ENCODE measurements at places on chromosomes 6 and 20.

DNA sequence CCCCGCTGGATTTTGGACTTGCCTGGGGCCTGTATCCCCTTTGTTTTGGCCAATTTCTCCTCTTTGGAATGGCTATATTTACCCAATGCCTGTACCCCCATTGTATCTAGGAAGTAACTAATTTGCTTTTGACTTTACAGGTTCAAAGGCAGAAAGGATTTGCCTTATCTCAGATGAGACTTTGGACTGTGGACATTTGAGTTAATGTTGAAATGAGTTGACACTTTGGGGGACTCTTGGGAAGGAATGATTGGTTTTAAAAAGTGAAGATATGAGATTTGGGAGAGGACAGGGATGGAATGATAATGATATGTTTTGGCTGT, 1220.3 kb upstream of the CITED2 start:
- no peak for DNase-seq

GRCh38 chr6:159693894-159694545, 979 bp upstream of the SOD2 start:
- DNase-seq: peak; percentile 28

GRCh38 chr6:41066867-41067304, 5.3 kb downstream of the OARD1 start:
- DNase-seq: no peak

DNA sequence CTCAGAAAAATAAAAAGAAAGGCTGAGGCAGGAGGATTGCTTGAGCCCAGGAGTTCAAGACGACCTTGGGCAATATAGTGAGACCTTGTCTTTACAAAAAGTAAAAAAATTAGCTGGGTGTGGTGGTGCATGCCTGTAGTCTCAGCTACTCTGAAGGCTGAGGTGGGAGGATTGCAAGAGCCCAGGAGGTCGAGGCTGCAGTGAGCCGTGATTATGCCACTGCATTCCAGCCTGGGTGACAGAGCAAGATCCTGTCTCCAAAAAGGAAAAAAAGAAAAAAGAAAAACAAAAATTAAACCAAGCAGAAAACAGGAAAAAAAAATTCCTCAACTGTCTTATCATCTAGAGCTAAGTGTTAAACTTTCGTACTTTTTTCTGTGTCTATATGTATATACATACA, 12.4 kb upstream of the SRSF3 start:
- DNase-seq: no peak

Data from HuH-7.5 (cell line).